Activated CD4-positive, alpha-beta T cell treated with anti-CD3 and anti-CD28 coated beads for 36 hours (primary cell): ENCODE measurements at places on chromosomes 7 and 10.

DNA sequence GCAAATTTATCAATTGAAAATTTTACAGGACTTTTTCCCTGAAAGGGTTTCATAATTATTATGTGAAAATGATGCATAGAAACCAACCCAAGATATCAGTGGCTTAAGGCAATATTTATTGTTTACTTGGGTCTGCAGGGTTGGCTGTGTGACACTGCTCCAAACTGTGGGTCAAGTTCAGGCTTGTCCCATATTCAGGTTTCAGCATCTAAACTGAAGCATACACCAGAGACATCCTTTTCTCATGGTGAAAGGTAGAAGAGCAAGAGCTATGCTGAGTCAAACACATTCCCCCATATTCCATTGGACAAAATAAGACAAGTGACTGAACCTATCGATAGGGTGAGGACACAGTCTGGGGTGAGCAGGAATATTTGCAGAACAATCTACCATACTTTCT, 110.9 kb downstream of the MAPK8 start:
- no peak overlapping the region for H3K4me3 ChIP-seq
- H3K27me3 ChIP-seq: no peaks in the 10 kb centered on the region
- H3K36me3 ChIP-seq: peaks cover 17% of the 10 kb centered on the region
- peak overlapping the region; percentile 25 for H3K27ac ChIP-seq
- H3K4me1 ChIP-seq: no peaks in the 10 kb centered on the region
- no peak for DNase-seq

DNA sequence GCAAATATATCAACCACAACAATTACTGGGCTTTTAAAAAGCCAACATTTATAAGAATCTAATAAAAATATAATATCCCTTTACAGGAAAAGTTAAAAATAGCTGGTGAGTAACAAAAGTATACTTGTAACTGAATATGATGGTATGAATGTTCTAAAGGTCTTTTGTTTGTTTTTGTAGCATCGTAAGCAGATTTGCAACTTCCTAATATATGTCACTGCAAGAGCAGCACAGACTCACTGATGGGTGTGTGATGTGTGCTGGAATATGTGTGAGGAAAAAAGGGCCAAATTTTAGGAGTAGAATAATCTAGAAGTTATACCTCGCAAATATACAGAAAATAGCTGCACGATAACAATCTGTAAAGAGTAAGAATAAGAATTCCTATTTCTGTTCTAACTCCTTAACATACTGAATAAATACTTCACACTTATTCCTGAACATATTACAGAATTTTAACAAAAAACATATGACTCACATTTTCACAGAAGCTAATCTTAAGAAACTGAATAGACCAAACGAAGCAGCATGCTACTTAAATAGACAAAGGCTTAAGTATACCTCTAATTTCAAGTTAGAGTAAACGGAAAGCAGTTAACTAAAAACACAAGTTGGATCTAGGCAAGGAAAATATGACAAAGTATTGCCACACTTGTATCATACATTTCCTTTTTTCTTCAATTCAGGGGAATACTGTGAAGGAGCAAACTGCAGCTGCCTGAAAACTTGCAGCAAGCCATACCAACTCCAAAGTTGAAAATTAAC, 9.6 kb downstream of the ETV1 start:
- no peaks in the 10 kb centered on the region for H3K36me3 ChIP-seq
- DNase-seq: no peak
- H3K27me3 ChIP-seq: peaks cover 2% of the 10 kb centered on the region

GRCh38 chr10:33509231-33509831, 174.9 kb upstream of the NRP1 start:
- peak overlapping the region; percentile 32 for H3K27ac ChIP-seq
- peak; percentile 64 for DNase-seq

DNA sequence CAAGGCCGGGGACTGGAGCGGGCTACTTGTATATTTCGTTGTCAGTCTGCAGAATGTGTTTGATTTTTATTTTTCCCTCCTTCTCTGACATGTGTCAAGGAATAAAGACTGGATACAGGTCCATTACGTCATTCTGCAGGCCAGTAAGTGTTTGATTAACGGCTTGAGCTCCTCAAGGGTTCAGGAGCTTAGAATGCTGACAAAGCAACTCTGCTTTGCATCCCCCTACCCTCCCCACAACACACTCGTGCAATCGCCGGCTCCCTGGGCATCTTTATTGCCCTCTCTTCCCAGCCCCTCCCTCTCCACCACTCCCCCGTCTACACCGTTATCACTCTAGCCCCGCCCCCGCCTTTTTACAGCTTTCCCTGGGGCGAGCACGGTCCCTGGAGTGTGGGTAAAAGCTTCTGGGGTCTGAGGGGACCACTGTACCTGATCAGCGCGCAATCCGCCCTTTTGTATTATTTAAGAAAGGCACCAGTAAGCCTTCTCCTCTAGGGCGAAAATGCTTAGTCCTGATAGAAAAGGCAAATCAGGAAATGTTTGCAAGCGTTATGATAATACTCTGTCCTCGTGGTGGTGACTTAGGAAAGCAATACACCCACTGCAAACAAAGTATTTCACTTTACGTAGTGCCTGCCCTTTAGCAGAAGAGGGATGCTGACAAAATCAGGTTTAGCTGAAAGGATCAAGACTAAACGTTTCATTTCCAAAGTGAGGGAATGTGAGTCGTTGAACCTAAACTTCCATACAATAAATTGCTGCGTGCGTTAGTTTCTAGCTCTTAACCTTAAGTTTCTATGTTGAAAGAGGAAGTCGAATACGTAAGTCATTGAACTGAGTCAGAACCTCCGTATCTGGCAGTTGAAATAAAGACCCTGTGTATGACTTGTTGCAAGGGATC, 1.4 kb upstream of the CREB5 start:
- peak; percentile 32 for DNase-seq
- H3K36me3 ChIP-seq: no peaks in the 10 kb centered on the region
- peaks cover 62% of the 10 kb centered on the region for H3K27me3 ChIP-seq
- peaks cover 34% of the 10 kb centered on the region for H3K4me1 ChIP-seq
- peak overlapping the region; percentile 54 for H3K4me3 ChIP-seq

- H3K36me3 ChIP-seq: no peaks in the 10 kb centered on the region
- DNase-seq: no peak
- H3K4me3 ChIP-seq: no peak overlapping the region
Observed at GRCh38 chr10:119783665-119784027, 57.8 kb downstream of the INPP5F start.

DNA sequence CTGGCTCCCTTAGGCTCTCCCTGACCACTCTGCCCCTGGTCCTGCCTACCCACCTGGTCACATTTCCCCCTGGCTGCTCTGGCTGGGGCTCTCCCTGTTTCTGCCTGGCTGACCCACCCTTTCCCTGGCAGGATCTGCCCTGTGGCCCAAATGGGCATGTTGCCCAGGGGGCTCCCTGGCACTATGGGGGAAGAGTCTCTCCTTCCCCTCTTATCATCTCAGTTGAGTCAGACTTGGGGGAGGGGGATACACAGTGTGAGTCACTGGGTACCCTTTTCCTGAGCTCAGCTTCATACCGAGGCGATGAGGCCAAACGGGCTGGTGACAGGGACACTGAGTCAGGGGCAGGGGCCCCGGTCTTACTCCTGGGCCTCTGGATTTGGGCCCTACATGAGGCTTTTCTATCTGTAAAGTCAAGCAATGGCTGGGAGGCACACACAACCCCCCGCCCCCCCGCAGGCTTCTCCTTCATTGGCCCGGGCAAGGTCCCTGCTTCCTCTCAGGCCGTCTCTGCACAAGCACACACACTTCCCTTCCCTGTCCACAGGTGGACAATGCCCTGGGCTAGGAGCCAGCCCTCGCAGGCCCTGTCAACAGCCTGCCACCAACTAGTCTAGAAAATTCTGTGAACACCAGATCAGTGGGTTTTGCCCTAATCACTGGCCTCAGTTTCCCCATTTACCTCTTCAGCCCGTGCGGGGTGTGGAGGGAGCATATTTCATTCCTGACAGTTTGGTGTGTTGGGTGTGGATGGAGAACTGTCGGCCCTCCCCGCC, 627 bp upstream of the FLNC start:
- H3K4me3 ChIP-seq: no peak overlapping the region
- no peak for DNase-seq
- H3K4me1 ChIP-seq: peaks cover 13% of the 10 kb centered on the region

DNA sequence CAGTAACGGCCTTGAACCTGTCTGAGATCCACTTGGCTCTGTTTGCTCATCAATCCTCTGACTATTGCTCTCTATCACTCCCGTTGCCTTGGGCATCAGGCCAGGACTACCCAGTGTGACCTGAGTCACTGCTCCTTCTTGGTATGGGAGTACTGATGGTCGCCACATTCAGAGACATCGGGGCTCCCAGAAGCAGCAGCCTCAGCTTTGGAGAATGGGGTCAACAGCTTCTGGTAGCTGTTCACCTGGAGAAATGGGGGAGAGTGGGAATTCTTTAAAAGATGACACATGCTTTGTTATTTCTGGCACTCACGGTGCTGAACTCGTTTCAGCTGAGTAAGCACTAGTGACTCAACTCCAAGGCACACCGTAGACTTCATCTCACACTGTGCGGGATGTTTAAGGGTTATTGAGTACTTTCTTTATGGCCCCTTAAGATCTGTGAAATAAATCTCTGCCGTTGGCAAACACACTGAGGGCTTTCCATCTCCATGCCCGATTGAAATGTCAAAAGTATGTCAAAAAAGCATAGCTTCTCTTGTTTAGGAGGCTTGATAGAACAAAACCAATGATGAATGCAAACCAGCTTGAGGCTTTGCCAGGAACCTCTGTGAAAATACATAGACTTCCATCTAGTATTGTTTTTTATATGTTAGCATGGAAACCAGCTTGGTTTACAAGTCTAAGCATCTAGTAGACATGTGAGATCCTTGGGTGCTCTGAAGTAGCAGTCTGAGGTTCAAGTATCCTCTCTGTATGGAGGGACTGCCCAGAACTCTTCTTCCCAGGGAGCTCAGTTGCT, 333.1 kb downstream of the CXCL12 start:
- no peaks in the 10 kb centered on the region for H3K36me3 ChIP-seq
- no peak overlapping the region for H3K27ac ChIP-seq
- DNase-seq: no peak

DNA sequence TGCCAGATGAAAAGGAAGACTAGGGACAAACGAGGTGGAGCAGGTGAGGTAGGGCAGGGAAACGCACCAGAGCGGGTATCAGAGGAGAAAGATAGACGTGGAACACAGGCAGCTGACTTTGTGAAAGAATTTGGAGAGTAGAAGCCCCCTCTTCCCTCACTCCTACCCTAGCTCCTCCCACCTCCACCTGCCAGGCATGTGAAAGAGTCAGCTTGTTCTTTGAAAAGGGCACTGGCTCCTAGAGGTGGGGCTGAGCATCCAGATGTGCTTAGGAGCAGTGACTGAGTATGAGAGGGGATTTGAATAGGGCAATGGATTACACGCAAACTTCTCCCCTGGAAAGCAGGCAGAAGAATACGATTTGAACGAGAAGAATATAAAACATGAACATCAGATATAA, 174.2 kb upstream of the INHBA start:
- H3K4me3 ChIP-seq: no peak overlapping the region
- DNase-seq: no peak
- H3K27ac ChIP-seq: no peak overlapping the region
- H3K36me3 ChIP-seq: peaks cover 17% of the 10 kb centered on the region
- peaks cover 30% of the 10 kb centered on the region for H3K27me3 ChIP-seq

DNA sequence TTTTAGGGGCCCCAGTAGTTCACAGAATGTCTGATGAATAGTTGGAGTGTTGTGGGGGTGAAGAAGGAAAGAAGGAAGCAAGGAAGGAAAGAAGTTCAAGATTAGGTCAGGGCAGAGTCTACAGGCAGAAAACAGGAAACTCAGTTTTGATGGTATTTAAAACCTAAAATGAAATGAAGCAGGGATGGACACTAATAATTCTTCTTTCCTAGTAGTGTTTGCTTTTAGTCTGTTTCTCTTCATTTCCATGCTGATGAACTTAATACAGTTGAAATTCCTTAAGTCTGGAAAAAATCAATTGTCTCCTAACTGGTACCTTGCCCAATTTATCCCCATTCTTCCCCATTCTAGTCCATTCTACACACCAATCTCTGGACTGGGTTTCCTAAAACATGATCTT, 59.0 kb upstream of the GSAP start:
- H3K4me1 ChIP-seq: no peaks in the 10 kb centered on the region
- H3K4me3 ChIP-seq: no peak overlapping the region
- no peak for DNase-seq

DNA sequence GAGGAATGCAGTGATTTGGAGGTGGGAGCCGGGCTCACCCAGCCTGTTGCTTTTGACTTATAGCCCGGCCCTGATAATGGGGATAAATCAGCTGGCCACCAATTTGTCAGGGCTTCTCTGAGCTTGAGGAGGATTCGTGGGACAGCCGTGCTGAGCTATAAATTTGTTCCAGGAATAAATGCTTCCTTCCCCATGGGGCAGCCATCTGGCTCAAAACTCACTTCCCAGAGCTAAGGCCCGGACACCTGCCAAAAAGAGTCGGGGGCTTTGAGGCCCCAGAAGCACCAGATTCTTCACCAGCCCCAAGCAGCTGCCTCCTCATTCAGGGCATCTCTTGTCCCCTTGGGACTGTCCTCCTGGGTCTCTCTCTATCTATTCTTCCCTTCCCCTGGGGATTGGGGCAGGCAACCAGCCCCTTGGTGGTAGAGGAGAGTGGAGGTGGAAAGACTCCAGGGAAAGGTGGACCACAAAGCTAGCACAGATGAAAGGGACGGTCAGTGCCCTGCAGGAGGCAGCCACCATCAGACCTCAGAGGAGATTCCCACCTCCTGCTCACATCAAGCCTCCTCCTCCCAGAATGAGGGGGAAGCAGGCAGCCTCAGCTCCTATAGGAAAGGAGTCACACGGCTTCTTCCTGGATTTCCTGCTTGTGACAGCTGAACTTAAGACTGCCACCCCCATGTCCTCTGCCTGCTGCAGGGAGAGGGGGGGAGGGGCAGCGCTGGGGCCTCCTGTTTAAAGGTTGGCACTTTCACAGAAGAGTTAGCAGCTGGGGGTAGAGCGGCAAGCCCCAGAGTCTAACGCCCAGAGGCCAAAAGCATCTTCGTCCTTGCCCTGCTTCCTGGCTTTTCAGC, 44.2 kb upstream of the LRRC4 start:
- H3K36me3 ChIP-seq: peaks cover 4% of the 10 kb centered on the region
- no peak for DNase-seq
- no peaks in the 10 kb centered on the region for H3K27me3 ChIP-seq
- H3K27ac ChIP-seq: no peak overlapping the region

- H3K27ac ChIP-seq: no peak overlapping the region
- H3K4me3 ChIP-seq: no peak overlapping the region
- H3K27me3 ChIP-seq: no peaks in the 10 kb centered on the region
- H3K36me3 ChIP-seq: no peaks in the 10 kb centered on the region
Observed at GRCh38 chr10:79382491-79382941, 35.2 kb downstream of the PPIF start.

GRCh38 chr7:107744345-107744750, 406 bp downstream of the CBLL1 start:
- peak overlapping the region; percentile 100 for H3K27ac ChIP-seq
- H3K27me3 ChIP-seq: no peaks in the 10 kb centered on the region
- peak overlapping the region; percentile 88 for H3K4me3 ChIP-seq
- peaks cover 47% of the 10 kb centered on the region for H3K4me1 ChIP-seq
- peaks cover 10% of the 10 kb centered on the region for H3K36me3 ChIP-seq

- H3K27me3 ChIP-seq: no peaks in the 10 kb centered on the region
- no peak overlapping the region for H3K4me3 ChIP-seq
- peaks cover 15% of the 10 kb centered on the region for H3K4me1 ChIP-seq
Observed at GRCh38 chr7:116259871-116260440, 49.6 kb downstream of the TES start.
